NCI-H1436 (cell line): ENCODE measurements at places on chromosomes 13 and 19.

- no peak for DNase-seq
Measured at GRCh38 chr19:56884441-56884840, 43.9 kb upstream of the PEG3 start.

DNA sequence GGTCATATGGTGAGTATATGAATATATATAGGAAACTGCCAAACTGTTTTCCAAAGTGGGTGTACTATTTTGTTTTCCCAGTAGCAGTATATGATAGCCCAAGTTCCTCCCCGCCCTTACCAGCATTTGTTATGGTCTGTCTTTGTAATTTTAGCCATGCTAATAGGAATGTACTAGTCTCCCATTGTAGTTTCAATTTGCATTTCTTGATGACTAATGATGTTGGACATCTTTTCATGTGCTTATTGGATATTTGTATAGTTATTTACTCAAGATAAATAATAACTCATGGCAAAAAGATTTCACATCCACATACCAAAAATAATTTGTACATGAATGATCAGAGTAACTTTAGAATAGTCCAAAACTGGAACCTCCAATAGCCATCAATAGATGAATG, 75.3 kb upstream of the SERP2 start:
- no peak for DNase-seq

DNA sequence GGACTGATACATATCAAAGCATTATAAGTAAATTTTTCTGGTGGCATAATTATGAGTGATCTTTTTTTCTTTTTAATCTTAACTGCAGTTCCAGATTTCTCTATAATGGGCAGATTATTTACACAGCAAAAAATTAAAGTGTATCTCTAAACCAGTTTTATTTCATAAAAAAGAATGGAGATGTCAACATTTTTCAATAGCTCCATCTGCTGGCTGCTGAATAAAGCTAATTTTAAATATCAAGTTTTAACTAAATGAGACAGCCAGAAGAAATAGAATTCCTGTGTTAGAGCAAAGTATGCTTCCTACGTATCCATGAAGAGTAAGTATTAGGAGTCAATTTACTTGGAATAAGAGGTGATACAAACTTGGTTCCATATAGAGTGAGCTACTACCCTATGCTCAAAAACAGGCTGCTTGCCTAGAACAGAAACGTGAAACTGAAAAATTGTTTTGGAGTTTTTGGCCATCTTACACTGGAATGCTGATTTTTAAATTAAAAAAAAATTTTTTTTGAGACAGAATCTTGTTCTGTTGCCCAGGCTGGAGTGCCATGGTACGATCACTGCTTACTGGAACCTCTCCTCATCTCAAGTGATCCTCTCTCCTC, 5.0 kb upstream of the PDS5B start:
- DNase-seq: peak; percentile 0

DNA sequence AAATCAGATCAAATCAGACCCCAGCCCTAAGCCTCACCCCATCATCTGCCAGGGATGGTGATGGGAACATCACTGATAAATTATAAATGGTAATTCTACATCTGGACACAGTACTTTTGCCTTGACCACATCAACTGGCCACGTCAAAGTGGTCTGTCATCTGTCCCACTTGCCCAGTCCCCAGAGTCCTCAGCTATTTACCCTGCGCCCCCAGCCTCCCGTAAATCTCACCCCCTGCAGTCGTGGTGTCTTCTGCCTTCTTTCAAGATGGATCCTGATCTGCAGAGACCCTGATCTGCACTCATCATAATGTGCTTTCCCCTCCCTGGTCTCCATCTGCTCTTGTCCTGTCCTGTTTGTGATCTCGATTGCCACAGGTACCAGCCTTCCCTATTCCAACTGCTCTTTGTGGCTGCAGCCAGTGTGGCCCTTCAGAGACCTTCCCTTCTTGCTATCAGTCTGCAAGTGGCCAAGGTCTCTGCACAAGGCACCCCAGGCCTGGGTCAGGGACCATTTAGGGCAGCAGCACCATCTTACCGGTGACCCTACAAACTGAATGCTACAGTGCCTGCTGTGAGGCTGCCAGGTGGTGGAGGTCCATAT, 26.7 kb upstream of the POP4 start:
- DNase-seq: no peak

- no peak for DNase-seq
Measured at GRCh38 chr19:14871619-14872230, 14.2 kb downstream of the OR7A17 start.

- no peak for DNase-seq
Measured at GRCh38 chr19:46772170-46773017, 16.0 kb downstream of the SLC1A5 start.

DNA sequence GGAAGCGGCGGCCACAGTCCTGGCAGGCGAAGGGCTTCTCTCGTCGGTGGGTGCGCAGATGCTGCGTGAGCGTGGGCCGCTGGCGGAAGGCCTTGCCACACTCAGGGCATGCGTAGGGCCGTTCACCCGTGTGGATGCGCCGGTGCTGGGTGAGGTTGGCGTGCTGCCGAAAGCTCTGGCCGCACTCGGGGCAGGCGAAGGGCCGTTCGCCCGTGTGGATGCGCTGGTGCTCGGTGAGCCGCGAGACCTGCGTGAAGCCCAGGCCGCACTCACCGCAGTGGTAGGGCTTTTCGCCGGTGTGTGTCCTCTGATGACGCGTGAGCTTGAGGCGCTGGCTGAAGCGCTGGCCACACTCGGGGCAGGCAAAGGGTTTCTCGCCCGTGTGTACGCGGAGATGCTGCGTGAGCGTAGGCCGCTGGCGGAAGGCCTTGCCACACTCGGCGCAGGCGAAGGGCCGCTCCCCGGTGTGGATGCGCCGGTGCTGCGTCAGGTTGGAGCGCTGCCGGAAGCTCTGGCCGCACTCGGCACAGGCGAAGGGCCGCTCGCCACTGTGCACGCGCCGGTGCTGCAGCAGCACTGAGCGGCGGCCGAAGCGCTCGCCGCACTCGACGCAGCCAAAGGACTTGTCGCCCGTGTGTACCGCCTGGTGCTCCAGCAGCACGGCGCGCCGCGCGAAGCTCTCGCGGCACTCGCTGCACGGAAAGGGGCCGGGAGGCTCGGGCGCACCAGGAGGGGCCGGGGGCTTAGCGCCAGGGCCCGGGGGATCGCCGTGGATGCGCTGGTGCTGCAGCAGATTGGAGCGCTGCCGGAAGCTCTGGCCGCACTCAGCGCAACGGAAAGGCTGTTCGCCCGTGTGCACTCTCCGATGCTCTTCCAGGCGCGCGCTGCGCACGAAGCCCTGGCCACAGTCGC, 4.0 kb upstream of the UBE2M start:
- no peak for DNase-seq

DNA sequence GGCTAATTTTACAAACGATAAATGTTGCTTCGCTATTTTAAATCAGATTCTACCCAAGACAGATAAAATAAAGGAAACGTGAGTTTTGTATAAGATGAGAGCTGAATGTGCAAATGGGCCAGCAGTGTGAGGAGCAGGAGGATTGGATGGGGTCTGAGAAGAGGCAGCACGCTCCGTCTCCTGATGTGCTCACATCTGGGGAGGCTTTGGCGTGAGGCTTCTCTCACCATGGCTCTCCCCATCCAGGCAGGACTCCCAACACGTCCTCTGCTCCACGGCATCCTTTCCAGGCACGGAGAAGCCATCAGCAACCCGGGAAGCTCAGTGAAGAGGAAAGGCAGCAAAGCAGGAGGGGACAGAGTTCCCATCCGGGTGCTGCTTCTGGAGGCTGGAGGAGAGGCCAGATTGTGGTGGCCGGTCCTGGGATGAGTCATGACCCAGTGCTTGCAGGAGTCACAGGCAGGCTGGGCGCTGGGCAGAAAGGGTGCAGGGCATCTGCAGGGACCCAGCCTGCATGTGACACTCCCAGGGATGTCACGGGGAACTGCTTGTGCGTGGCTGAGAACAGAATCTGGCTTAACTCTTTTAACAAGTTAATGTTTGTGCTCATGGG, 47.5 kb downstream of the ZNF536 start:
- no peak for DNase-seq

- DNase-seq: no peak
Measured at GRCh38 chr19:30161770-30162169, 210.4 kb upstream of the ZNF536 start.

- DNase-seq: no peak
Measured at GRCh38 chr19:34171539-34171876, 796 bp upstream of the LSM14A start.

DNA sequence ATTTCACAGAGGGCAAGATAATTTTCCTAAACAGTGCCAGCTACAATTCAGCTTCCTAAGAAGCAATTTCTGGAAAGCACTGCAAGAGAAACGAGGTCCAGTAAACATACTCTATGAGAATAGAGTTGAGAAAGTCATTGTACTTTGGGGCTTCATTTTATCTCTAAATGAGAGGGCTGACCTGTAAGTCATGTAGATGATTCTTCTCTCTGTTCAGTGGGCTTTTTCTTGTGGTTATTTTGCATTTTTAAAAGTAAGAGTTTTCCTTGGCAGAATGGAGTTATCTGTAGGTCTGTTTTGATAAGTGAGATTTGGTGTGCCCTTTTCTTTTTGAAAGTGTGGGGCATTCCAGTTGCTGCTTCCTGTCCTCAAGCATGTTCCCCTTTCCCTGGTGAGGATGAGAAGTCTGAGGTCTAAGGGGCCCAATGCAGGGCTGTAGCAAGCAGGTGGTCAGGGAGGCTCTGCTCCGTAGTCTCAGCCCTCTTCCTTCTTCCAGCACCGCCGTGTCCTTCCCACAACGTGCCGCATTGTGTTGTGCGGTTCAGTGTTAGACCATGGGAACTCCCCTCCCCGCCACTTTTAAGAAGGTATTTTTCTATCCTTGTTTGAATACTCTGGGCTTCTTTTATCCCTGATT, 86.3 kb downstream of the ARHGEF7 start:
- no peak for DNase-seq
